ENCODE measurements at places on chromosomes 16 and 17.

GRCh38 chr17:39416141-39416540, 14.7 kb upstream of the FBXL20 start:
- DNase-seq = no peak

- no peak for DNase-seq
Observed at GRCh38 chr16:50718061-50718760, 23.7 kb upstream of the CYLD start.

- no peak for DNase-seq
Observed at GRCh38 chr17:45172541-45173286, 11.0 kb downstream of the HEXIM2 start.

- DNase-seq = no peak
Observed at GRCh38 chr17:57677858-57678257, 67.2 kb downstream of the CCDC182 start.

- no peak for DNase-seq
Observed at GRCh38 chr16:68356919-68357286, 46.1 kb downstream of the PRMT7 start.

- DNase-seq = no peak
Observed at GRCh38 chr17:74070998-74071679, 132.3 kb upstream of the RPL38 start.

GRCh38 chr17:82301300-82301915, 16.0 kb downstream of the CD7 start:
- DNase-seq = no peak

- DNase-seq = no peak
Observed at GRCh38 chr17:27513849-27514248, 57.6 kb downstream of the KSR1 start.

DNA sequence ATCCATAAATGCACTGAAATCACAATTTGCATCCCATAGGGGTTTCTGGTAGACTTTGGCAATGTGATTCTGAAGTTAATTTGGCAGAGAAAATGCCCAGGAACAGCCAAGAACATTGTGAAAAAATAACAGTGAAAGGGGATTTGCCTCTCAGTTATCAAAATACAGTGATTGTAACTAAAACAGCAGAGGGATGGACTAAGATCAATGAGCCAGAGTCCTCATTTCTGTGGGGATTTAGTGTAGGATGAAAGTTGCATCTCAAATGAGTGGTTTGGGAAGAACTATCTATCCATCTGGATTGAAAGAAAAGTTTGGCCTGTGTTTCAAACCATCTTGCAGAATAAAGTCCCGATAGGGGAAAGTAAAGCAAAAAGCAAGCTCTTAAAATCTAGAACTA, 28.1 kb downstream of the MYBBP1A start:
- no peak for DNase-seq

DNA sequence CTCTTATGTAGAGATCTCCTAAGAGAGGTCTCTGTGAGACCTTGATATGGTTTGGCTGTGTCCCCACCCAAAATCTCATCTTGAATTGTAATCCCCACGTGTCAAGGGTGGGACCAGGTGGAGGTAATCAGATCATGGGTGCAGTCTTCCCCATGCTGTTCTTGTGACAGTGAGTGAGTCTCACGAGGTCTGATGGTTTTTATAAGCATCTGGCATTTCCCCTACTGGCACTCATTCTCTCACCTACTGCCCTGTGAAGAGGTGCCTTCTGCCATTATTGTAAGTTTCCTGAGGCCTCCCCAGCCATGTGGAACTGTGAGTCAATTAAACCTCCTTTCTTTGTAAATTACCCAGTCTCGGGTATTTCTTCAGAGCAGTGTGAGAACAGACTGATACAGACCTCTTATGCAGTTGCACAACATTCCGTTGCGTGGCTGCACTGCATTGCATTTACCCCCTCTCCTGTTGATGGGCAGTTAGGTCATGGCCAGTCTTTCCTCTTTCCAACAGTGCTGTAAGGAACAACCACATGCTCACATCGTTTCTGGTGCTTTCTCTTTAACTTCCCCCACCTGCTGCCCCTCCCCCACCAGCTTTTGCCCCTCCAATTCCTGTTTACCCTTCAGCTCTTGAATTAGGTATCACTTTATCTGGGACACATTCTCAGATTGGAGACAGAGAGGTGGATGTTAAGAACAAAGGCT, 43.6 kb upstream of the MED9 start:
- DNase-seq = no peak

DNA sequence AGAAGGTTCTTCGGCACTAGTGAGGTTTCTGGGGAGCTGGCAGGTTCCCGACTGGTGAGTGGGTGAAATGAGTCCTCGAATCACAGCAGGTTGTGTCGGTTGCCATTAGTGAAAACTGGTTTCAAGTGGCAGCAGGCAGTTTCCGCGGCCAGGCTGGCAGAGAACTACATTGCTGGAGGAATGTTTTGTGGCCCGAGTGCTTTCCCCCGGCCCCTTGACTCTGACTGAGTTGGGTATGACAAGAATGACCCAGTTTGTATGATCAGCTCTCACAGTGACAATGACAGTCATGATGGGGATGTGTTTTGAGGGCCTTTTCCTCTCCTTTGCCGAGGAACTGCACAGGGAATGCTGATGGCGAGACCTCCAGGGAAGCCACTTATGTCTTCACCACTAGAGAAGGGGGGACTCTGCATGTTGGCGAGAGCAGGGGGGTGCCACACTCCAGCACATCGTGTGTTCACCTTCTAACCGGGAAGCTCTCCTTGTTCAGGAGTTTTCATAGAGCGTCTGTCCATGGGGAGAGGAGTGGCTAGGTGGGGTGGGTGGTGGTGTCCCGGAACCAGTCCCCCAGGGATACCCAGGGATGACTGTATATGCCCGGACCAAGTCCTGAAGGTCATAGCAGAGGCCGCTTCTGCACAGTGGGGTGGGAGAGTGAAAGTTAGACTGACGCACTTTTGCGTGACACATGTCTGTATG, 206.0 kb upstream of the CHMP6 start:
- DNase-seq = no peak

DNA sequence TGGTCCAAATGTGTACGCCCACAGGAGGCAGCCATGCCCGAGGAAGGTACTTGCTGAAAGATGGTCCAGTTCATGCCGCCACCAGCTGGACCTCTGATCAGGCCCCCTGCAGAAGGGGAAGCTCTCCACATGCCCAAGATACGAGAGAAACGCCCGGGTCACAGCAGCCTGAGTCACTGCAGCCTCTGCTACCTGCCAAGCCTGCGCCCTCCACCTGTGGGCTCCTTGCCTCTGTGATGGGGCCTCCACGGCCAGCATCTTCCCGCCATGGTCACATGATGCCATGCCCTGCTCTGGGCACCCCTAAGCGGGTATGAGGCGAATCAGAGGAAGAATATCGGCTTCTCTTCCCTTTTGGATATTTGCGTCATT, 13.7 kb upstream of the KREMEN2 start:
- no peak for DNase-seq

GRCh38 chr17:17112628-17113200, 70.5 kb downstream of the MPRIP start:
- no peak for DNase-seq

DNA sequence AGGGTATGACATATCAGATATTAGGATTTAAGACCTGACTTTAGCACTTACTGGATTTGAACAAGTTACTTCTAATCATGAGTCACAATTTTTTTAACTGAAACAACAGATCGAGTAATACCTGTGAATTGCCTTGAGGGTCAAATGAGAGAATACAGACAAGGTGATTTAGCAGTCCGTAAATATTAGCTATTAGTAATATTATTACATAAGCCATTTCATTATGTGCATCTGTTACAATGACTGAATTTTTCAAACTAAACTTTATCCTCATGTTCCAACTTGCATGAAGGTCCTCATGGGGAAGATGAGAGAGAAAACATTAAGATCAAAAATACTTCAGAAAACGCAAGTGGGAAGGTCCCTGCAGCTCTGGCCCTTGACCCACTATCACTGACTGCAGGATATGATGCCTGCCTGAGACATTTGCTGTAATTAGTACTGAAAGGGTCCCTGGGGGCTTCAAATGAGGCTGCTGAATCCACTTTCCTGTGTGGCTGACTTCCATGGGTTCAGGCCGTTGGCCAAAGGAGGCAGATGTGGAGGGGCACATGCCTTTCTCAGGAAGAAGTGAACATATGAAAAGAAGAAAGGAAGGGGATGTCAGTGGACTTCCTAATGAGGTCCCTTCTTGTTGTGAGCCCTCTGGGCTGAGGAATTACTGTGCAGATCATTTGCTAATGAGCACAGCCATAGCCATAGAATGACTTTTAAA, 441.7 kb downstream of the CDH11 start:
- no peak for DNase-seq

DNA sequence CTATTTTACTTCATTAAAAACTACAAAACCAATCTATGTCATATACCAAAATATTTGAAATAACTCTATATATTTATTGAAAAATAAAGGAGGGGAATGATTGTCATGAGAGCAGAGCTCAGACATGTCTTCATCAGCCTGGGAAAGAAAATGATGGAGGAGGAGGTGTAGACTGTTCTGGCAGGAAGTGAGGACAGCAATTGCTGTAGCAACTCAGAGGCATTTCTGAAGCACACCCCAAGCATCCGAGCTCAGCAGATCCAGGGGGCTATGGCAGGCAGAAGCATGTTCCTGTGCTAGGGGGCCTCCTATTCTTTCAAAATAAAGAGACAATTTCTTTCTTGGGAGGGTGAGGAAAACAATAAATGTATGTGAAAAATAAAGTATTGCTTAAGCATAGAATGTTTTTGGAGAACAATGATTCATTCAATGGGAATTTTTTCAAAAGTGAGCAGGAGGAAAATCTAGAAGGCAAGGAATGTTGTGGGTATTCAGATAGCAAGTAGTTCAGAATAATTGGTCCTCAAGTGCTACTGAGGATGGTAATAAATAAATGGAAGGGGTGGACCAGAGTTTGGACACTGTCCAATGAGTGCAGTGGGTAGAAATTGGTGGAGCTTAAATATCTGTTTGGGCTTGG, 383.4 kb downstream of the CDH11 start:
- no peak for DNase-seq

DNA sequence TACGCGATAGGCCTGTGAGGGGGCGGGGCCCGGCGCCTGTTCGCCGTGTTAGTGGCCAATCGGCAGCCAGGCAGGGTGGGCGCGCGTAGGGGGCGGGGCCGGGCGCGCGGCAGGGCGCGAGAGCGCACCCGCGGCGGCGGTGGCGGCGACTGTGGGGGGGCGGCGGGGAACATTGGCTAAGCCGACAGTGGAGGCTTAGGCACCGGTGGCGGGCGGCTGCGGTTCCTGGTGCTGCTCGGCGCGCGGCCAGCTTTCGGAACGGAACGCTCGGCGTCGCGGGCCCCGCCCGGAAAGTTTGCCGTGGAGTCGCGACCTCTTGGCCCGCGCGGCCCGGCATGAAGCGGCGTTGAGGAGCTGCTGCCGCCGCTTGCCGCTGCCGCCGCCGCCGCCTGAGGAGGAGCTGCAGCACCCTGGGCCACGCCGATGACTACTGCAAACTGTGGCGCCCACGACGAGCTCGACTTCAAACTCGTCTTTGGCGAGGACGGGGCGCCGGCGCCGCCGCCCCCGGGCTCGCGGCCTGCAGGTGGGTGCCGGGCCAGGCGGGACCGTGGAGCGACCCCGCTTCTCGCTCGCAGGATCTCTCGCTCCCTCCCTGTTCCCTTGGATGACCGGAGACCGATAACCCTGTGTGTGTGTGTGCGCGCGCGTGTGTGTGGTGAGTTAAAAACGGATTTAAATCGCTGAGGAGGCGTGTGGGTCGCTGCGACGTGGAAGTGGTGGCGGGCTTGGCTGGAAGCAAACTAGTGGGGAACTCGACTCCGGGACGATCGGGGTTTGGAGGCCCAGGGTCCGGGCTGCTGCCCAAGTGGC, at the start of gene NFATC3:
TSS of gene NFATC3 (plus strand) at position 112 of the 813 bp plus-strand sequence. CDS start at position 424, 312 bp downstream.
- DNase-seq = peak; percentile 88

DNA sequence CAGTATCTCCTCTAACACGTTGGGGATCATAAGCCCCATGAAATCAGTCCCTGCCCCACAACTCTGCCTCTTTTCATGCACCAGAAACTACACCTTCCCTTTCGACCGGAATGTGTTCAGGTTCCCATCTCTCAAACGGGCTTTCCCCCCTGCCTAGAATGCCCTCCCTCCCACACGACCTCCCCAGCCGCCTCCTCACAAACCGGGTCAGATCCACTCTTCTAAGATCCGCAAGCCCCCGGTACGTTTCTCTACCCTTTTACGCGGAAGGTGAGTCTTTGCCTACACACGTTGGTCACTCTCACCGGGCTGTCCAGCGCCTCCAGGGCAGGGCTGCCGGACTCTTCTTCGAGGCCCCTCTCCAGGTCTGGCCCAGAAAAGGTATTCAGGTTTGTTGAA, 708 bp downstream of the DHX33 start:
- no peak for DNase-seq

- peak; percentile 68 for DNase-seq
Observed at GRCh38 chr16:4313563-4314531, 2.0 kb upstream of the GLIS2 start.

GRCh38 chr16:73321853-73322252, 273.9 kb upstream of the ZFHX3 start:
- DNase-seq = no peak

DNA sequence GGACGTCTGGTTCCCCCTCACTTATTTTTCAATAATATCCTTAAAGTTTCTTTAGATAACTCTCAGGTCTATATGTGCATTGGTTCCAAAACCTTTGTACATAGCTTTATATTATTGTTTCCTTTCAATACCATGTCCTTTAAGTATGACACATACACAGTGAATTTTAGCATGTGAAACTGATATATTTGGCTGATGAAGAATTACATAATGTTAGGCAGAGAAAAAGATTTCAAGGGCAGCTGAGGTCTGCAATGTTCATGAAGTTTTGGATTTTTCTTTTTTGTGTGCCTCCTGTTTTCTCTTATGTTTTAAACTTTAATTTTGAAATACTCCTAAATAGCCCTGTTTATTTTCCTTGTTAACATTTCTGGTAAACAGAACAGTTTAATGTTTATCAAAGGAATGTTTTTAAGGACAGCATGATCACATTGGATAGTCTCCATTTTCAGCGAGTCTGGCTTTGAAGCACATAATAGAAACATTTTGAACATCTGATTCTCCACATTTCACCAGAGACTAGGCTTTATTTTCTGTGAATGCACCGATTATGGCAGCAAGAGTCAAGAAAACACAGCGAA, 32.9 kb upstream of the FBXO47 start:
- DNase-seq = no peak

DNA sequence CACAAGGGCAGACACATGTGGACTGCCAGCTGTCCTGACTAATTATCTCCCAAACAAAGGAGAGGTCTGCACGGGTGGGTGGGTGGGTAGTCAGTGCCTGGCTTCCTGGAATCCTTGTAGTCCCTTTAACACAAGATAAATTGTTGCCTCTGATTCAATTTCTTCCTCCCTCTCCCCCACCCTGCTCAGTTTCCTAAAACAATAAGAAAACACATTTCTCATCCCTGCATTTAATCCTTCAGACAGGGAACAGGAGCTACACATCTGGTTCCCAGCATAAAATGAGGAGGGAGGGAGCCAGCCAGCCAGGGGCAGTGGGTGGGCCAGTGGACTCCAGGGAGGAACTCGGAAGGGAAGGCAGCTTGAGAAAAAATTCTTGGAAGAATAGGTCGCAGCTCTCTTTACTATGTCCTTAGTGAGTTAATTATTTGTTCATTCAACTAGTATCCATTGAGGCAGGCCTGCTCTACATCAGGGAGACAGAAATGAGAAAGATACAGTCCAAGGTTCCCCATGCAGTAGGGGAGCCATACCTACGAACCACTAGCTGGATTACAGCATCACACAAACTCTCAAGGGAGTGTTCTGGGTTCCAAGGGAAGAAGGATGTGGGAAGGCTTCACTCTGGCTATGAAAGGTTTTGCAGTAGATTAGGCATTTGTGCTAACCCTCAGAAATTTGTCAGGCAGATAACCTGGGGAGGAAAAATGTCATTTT, 58.3 kb downstream of the CCT6B start:
- no peak for DNase-seq

GRCh38 chr16:23755484-23755809, 621 bp downstream of the CHP2 start:
- DNase-seq = no peak

- no peak for DNase-seq
Observed at GRCh38 chr16:3606441-3606840, 5.0 kb downstream of the SLX4 start.
